ENCODE measurements at places on chromosomes 2 and 18. TPM values are rescaled to one million over a fixed set of nuclear protein-coding genes. Genes with fewer than 3 reads are reported as not detected.

The GCG gene
- total RNA-seq, result not detected

The MRO gene
- total RNA-seq, result 1.9 TPM

The CAVIN2 gene
- total RNA-seq, result 52.4 TPM

The INSIG2 gene
- 14.3 TPM for total RNA-seq

The RTP5 gene
- 0.21 TPM for total RNA-seq

The TMBIM1 gene
- 256 TPM for total RNA-seq

The NPAS2 gene
- 102 TPM for total RNA-seq

The DYNAP gene
- total RNA-seq, result not detected

The KCNG2 gene
- total RNA-seq, result not detected

The TRIB2 gene
- 45.4 TPM for total RNA-seq

The UBR3 gene
- total RNA-seq, result 67.9 TPM

DNA sequence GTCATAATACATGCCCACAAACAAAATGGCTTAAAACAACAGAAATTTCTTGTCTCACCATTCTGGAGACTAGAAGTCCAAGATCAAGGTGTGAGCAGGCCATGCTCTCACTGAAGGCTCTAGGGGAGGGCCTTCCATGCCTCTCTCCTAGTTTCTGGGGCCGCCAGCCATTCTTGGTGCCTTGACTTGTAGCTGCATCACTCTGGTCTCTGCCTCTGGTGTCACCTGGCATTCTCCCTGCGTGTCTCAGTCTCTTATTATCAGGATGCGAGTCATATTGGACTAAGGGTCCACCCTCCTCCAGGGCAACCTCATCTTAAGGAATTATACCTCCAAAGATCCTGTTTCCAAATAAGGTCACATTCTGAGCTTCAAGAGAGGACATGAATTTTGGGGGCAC lies 76.1 kb downstream of the KCNF1 start:
- no peak for DNase-seq

DNA sequence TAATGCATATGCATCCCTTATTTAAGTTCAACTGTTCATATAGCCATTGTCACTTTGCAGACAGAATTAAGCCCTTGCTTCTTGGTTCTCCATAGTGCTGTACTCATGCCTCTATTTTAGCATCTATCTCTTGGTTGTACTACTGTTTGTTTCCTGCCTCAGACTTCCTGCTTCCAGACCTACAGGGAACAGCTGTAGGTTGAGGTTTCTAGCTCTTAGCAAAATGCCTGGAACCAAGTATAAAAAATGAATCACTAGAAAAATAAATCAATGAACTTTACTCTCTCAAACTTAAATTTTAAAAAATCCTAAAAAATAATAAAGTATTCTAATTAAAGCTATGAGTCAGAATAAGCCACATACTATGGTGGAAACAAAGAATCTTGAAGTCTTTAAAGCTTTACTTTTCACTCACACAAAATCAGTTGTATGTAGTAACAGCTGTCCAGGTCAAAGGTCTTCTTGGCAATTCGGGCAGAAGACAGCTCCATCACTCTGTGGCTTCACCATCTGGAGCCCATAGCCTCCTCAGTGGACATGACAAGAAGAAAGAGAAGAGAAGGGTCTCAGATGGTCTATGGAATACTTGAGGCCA lies 1228.1 kb upstream of the GYPC start:
- no peak for DNase-seq

DNA sequence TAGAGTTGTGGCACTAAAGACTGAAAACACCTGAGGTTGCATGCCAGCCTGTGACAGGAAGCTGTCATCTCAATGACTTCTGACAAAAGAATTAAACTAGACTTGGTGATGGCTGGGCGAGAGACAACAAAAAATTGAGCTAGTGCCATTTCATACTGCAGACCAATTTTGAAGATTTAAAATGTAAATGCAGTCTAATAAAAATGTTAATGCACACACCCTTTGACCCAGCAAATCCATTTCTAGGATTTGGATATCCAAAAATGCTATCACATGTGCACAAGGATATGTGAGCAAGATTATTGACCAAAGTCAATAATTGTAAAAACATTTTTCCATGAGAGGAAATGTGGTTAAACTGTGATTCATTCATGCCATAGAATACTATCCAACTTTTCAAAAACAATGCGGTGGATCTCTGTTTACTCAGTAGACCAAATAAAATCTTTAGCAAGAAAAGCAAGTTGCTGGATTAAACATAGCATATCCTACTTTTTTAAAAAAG lies 5.6 kb downstream of the FBXO36 start:
- DNase-seq, result no peak

GRCh38 chr2:5693287-5694201 lies 1.4 kb downstream of the SOX11 start:
- no peak for DNase-seq

- DNase-seq, result no peak
Observed at GRCh38 chr2:86768189-86768949, 22.3 kb downstream of the CD8A start.

GRCh38 chr2:5263291-5263690 lies 428.9 kb upstream of the SOX11 start:
- no peak for DNase-seq

DNA sequence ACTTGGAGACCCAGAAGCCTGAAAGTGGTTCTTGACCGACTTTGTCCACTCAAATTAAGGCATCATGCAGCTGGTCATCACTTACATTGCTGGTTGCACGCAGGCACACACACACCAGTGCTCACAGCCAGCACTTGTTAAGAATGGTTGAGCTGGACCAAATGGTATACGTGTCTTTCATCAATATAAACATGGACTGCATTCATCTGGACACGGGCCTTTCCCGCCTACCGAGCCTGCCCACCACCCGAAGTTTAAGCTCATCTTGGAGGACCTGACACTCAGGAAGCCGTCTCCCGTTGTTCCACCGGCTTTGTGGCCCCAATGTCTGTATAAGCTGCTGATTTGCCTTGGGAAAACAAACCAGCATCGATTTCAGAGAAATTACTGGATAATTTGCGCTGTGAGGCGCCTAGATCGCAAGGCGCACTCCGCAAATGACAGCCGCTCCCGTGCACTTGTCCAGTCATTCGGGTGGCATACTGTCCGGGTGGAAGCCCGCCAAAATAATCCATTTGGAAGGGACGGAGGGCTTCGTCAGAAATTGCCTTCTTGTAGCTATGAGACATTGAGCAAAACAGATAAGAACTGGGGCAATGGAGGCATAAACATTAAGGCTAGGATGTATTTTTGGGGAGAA lies 40.1 kb upstream of the AKAIN1 start:
- DNase-seq, result peak; percentile 43

DNA sequence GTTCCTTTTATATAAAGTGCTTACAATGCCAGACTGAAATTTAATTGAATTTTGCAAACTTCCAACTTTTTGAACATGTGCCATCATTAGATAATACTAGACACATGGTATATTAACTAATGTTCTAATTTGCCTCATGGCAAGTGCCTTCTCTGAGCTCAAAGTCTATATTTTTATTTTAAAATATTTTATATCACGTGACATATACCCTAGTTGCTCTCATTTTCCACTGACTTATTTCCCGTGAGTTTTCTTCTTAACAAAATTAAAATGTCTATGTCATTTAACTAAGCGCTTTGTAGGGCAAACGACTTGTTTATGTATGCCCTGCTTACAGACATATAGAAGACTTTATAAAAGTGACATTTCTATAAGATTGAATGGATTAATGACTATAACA lies 509.6 kb upstream of the SYT4 start:
- DNase-seq, result no peak

GRCh38 chr2:169091256-169091655 lies 21.9 kb downstream of the DHRS9 start:
- DNase-seq, result no peak

DNA sequence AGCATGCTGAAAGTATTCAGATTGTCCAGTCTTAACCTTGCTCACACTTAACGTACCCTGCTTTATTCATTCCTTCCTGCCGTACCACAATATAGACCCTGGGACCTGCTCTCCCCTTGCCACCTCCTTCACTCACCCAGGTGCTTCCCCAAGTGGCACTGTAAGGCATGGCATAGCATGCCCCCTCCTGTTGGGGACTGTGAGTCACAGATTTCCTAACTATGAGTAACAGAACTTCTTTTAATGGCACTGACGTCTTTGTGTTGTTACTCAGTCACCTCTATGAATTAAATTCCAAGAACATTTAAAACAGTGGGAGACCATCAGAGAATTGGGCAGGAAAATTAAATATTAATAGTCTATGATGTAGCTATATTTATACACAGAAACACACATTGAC lies 117.2 kb downstream of the CTNNA2 start:
- no peak for DNase-seq

DNA sequence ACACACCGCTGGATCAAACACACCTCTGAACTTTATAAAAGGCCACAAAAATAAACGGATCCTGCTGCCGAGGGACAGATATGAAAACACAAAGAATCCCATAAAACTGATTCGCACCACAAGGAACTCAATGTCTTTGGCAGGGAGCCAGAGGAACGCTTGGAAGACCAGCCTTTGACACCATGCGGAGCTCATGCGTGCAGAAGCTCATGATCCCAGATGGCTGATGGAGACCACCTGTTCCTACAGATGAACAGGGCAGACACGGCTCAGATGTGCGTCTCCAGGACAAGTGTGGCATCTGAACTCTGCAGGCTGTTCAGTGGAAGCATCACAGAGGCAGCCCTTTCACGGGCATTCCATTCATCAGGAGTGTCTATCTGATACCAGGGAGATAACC lies 24.9 kb downstream of the COPS9 start:
- DNase-seq, result no peak

DNA sequence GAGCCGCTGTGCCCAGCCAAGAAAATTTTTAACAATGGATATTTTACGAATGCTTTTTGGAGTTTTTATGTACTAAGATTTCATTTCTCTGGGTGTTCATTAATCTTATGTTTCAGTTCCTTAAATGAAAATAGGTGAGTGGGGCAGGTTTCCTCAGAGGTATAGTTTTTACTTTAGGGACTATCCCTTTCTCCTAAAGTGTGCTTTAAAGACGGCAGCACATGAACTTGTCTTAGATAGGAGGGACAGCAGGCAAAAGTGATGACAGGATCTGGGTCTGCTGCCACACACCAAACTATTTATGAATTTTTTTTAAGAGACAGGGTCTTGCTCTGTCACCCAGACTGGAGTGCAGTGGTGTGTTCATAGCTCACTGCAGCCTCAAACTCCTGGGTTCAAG lies 8.0 kb upstream of the REL start:
- no peak for DNase-seq

- DNase-seq, result no peak
Observed at GRCh38 chr2:170235860-170236679, 58.1 kb downstream of the MYO3B start.

GRCh38 chr2:67039517-67040103 lies 357.5 kb upstream of the ETAA1 start:
- no peak for DNase-seq

GRCh38 chr18:36297417-36298125 lies at the start of gene FHOD3:
Gene FHOD3, plus strand, starts transcription at chr18:36297713. Its CDS starts 123 bp downstream, at chr18:36297836.
- DNase-seq, result peak; percentile 66

DNA sequence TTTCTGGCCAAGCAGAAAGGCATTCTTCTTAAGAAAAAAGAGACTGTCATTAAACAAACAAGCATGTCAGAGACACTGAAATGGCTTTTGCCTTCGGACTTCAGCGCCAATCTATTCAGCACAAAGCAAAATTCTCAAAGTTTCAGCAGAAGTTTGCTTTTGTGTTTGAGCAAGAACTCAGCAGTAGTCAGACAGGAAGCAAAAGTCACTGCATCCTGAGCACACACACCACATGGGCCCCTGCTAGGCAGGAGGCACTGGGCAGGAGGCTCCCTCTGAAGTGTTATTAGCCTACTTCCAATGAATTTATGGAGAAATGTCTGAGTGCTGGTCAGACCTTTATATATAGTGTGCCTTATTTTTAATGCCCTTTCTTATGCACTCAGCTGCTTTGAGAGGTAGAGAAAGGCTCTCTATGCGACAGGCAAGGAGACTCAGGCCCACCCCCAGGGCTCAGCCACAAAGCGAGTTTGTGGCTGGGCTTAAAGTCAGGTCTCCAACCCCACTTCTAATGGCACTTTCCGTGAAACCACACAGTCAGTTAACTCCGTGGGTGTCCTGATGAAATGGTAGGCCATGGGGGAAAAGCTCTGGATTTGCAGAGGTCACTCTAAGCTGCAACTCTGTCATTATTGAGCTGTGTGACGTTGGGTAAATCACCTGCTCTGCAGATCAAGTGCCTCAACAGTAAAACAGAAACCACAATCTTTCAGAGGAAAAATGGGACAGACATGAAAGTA lies 161.0 kb upstream of the TMEM200C start:
- DNase-seq, result no peak

DNA sequence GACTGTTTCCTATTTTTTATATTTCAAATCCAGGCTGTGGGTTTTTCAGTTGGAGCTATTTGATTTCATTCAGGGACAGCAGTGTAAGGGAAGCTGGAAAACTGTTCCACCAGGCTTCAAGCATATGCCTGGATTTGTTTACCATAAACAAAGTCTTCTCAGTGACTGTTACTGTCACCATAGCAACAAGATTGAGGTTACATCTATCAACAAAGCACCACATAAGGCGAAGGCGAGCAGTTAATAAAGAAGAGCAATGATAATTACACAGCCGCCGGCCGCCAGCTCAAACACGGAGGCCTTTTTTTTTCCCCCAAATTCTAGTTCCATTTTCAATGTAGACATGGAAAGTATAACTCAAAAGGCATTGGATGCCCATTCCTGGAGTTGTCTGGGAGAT lies 553.7 kb upstream of the SYT4 start:
- DNase-seq, result no peak

DNA sequence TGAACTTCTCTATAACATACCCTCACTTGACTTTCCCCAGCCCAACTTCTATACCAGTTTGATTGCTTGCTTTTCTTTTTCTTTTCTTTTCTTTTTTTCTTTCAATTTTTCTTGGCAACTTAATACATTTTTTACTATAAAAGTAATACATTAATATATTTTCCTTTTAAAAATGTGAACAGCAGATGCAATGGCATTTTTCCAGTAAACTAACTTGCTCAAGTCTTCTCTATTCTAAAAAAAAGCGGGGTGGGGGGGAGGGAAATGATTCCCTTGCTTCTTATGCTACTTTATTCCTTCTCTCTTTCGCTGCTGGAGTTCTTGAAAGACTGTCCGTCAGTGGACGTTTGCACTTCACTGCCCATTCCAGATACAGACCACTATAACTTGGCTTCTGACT lies 70.5 kb downstream of the RBMS1 start:
- no peak for DNase-seq
